Osteoblast (primary cell): ENCODE measurements at places on chromosomes 6 and 20.

GRCh38 chr6:122790423-122791309 lies 1.6 kb downstream of the SMPDL3A start:
- DNase-seq = peak; percentile 75

- no peak for DNase-seq
Observed at GRCh38 chr20:59164686-59165391, 1.2 kb downstream of the ZNF831 start.

DNA sequence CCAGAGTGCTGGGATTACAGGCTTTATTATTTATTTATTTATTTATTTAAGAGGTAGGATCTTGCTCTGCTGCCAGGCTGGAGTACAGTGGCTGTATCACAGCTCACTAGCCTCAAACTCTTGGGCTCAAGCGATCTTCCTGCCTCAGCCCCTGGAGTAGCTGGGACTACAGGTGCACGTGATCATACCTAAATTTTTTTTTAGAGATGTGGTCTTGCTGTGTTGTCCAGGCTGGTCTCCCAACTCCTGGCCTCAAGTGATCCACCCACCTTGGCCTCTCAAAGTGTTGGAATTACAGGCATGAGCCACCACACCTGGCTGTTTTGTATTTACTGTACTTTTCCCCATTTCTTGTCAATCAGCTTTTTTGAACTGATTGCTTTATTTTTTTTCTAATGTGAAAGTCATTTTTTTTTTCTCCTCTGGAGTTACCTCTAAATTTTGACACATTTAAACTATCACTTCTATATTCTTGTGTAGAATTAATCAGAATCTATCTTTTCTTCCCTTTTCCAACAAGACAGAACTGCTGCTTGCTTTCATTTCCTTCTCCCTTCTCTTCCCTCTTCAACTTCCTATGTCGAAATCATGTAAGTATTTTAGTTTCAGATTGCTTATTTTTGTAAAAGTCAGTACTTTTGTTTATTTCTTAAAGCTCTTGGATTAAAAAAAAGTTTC lies 12.0 kb downstream of the PANK2 start:
- peak; percentile 59 for DNase-seq

DNA sequence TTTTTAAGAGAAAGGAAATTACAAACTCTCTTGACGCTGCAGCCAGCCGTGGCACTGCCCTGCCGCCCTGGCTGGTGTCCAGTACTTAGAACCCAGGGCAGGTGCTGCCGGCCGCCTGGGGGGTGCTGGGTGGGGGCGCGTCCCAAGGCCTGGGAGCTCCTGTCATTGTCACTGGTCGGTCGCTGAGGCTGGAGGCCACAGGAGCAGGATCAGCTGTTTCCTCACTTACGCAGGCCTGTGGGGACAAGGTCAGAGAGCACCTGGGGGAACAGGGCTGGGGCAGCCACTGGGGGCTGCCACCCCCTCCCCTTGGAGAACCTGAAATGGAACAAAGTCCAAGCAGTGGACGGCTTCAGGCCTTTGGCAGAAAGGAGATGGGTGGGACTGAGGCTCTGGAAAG lies 5.6 kb downstream of the BIRC7 start:
- DNase-seq = no peak

DNA sequence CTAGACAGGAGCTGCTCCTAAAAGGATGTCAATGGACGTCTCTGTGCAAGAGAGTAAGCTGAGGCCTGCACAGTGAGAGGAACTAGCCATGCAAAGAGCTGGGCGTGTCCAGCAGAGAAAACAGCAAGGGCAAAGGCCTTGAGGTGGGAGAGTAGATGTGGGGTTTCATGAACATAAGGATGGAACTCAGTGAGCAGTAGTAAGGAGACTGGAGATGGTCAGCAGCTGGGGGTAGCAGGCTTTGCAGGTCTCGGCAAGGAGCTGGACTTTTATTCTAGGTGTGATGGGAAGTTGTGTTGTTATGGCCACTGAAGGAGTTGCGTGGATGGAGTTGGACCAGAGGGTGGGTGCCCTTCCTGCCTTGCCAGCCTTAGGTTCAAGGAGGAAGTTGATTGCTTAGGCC lies 90.7 kb upstream of the SIRPA start:
- DNase-seq = no peak

- no peak for DNase-seq
Observed at GRCh38 chr20:48394415-48395081, 433.3 kb downstream of the PREX1 start.

DNA sequence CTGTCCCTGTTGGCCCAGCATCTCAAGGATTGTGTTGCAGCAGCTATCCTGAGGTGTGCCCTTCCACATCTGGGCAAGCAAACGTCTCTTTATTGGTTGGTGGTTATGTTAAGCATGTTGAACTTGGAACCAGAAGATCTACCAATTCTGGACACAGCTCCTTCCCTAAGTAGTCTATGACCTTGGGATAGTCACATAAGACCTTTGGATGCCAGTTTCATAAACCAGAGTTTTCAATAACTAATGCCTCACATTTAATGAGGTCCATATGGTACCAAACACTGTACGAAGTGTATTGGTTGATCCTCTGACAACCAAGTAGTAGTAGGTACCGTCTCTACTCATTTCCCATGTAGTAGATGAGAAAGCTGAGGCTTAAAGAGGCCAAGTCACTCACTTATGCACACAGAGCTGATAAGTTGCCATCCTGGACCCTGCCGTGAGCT lies 3.7 kb downstream of the CYP24A1 start:
- no peak for DNase-seq

DNA sequence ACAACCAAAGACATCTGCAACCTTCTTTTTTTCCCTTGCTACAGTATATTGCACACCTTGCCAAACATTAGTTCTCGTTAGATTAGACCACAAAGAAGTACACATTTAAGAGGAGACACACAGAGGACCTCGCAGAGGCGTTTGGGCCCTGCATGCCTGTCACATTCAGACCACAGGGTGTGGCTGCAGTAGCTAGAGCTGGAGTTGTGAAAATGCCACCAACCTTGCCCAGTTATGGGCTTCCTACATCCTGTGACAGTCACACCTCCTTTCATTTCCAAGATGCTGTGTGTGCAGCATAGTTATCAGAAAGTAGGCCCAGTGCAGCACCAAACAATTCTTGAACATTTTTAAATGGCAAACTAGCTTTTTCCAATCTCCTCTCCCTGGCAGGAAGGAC lies 2.4 kb downstream of the SYNE1 start:
- no peak for DNase-seq

DNA sequence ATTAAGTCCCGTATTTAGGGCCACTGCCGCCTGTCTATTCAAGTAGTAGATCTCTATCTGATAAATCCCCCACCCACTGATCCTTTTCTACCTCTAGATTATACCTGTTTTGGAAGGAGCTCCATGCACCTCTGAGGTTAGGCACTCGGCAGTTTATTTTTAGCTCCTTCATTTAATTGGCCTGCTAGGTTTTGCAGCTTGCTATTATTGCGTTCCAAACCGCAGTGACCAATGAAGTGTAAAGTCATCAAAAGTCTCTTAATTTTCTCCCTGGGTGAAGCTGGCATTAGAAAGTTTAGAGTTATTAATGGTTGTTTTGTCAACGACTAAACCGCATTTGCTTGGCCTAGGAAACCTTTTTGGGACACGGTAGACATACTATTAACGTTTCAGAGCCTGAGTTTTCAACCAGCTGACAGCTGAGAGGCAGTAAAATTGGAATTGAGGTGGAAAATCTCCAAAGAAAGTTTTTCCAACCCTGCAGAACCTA lies 60.0 kb downstream of the RFPL4B start:
- no peak for DNase-seq

- DNase-seq = no peak
Observed at GRCh38 chr20:33277471-33278441, 5.3 kb upstream of the BPIFB1 start.

- DNase-seq = no peak
Observed at GRCh38 chr6:121600389-121601168, 165.1 kb downstream of the GJA1 start.

GRCh38 chr20:46108435-46108841 lies 9.7 kb upstream of the CD40 start:
- no peak for DNase-seq

DNA sequence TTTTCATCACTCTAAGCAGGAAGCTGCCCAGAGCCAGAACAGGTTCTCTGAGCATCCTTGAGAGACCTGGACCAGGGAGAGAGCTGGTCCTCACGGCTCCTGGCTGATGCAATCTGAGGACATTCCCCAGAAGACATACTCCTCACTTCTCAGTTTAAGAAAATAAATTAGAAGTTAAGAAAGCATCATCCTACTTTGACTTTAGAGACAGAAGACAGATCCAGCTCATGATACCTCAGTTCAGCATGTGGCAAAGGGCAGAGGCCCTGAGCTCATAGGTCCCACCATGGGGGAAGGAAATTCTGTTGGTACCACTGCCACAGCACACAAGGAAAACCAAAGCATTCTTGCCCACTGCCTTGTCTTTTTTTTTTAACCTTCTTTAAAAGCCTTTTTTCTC lies 378.1 kb upstream of the JARID2 start:
- DNase-seq = no peak

DNA sequence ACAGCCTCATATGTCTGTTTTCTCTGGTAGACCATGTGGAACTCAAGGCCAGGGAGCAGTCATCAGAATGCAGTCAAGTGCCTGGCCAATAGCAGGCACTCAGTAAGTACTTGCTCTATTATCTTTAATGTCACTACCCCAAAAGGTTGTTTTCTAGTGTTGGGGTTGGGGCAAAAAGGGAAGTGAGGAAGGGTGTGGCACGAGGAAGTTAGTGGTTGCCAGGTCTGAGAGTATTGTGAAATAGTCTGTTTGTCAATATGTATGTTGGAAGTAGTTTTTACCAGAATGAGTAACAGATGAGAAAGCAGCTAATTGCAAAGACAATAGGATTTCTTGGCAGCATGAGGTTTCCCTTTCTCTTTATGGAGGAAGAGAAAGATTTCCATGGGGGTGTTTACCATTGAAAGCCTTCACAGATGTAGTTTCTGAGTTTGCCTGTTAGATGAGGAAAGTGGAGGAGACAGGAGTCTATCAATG lies 59.5 kb upstream of the ARMH2 start:
- peak; percentile 38 for DNase-seq

DNA sequence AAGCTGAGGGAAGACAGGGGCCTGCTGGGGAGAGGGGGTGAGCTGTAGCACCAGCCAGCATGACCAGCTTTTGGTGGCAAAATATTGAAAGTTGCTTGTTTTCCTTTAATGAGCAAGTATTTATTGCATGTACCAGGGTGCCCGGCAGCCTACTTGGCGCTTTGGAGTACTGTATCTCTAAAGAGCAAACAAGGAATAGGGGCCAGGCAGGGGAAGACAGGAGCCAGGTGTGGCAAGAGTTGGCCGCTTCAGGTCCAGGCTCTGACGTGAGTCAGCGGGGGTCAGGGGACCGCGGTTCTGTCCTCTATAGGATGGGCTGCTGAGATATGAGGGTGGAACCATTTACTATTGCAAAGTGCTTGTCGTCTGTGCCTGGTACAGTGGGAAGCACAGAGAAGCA lies 63.1 kb downstream of the PSMG4 start:
- DNase-seq = no peak

DNA sequence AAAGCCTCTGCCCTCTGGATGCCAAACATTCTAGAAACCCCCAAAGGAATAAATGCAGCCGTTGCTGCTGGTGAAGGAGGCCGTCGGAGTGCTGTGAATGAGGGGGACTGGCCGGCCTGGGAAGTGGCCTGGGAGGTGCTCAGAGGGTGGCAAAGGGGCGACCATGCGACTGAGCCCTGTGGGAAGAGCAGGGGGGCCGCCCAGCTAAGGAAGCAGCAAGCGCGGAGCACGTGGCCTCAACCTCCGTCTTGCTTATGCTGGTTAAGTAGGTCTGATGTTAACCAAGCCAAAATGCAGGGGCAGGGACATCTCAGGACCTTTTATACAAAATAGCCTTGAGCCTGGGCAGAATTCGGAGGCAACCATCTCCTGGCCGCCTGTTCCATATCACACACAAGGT lies 381.5 kb downstream of the TAF4 start:
- no peak for DNase-seq

DNA sequence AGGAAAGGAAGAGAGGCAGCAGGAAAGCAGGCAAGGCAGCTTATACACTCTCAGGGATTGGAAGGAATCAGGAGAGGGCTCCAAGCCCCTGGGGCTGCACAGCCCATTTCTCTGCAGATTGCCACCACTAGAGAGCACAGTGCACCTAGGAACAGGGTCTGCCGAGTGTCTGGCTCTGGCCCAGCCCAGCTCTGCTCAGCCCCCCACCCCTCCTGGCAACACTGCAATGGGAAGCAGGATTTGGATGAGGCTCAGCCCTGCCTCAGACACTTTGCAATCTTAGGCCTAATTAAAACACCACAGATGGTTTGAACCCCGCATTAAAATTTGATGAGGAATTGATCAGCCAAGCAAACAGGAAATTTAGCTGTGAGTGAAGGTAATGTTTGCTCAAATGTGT lies 252.7 kb downstream of the DHX35 start:
- DNase-seq = no peak

GRCh38 chr6:133704371-133704770 lies 184.5 kb upstream of the TCF21 start:
- DNase-seq = peak; percentile 51

DNA sequence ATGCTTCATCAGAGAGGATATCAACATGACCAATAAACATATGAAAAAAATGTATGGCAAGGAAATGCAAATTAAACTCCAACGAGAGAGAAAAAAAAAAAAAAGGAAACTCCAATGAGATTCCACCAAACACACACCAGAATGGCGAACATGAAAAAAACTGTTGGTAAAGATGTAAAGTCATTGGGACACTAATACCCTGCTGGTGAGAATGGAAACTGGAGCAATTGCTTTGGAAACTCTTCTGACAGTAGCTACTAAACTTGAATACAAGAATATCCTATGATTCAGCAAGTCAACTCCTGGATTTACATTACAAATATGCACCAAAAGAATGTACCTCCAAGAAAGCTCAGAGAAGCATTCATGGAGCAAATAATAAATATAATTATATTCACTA lies 260.7 kb upstream of the ECI2 start:
- DNase-seq = no peak
